ENCODE measurements at places on chromosomes 13 and 19.

DNA sequence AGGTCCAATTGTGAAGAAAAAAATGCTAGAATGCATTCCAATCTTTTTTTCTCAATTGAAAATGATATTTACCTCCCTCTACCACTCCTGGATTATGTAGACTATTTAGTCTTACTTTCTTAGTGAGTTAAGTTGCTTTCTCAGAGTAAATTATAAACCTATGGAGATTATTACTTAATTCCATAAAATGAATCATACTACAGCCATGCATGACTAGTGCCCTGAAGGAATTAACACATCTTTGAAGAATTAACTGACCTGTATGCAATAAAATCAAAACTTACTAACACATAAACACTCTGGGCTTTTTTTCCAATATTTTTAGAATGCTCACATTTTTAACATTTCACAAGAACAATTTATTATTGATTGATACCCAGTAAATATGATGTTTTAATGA lies 379.4 kb upstream of the DACH1 start:
- DNase-seq: no peak

GRCh38 chr19:37346091-37346490 lies 24.8 kb upstream of the ZNF527 start:
- DNase-seq: no peak

- no peak for DNase-seq
Observed at GRCh38 chr13:102311901-102312300, 89.9 kb downstream of the FGF14 start.

GRCh38 chr19:33948651-33949335 lies 152.1 kb downstream of the KCTD15 start:
- no peak for DNase-seq

DNA sequence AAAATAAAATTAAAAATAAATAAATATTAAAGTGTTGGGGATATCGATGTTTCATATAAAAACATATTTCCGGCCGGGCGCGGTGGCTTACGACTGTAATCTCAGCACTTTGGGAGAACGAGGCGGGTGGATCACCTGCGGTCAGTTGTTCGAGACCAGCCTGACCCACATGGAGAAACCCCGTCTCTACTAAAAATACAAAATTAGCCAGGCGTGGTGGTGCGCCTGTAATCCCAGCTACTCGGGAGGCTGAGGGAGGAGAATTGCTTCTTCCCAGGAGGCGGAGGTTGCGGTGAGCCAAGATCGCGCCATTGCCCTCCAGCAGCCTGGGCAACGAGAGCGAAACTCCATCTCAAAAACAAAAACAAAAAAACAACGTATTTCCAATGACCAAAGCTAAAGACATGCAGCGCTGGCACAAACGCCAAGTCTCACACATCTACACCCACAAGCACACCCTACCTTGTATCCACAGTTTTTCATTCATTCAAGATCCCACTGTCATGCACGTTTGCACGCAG lies 907 bp downstream of the ZNF569 start:
- DNase-seq: no peak

GRCh38 chr19:36169084-36169760 lies 17.0 kb upstream of the COX7A1 start:
- no peak for DNase-seq

GRCh38 chr19:28039677-28040381 lies 1173.1 kb downstream of the UQCRFS1 start:
- DNase-seq: no peak

DNA sequence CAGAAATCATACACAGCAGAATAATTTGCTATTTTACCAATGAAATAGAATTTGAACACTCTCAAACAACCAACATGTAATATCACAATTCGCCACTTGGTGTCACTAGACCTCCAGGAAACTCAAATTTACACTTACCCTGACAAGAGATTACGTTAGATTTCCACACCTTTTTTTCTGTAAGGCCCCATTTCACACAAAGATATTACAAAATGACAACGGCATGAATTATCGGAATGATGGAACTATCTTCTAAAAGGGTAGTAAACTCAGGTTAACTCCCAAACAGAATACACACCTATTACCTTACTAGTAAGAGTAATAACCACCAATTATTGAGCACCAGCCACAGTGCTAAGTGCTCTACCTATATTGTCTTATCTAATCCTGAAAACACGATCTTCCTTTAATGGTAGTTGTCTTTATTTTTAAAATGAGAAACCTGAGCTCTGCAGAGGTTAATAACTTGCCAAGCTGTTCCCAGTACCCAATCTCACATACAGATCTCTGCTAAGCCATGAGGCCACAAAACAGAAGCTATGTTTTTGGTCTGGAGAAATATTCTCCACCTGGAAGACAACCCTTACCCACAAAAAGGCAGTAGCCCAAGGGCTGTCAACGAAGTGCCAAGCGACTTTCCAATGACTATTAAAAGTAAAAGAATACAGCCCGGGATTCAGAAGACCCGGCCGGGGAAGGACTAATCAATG lies 152.4 kb downstream of the DCLK1 start:
- peak; percentile 49 for DNase-seq

DNA sequence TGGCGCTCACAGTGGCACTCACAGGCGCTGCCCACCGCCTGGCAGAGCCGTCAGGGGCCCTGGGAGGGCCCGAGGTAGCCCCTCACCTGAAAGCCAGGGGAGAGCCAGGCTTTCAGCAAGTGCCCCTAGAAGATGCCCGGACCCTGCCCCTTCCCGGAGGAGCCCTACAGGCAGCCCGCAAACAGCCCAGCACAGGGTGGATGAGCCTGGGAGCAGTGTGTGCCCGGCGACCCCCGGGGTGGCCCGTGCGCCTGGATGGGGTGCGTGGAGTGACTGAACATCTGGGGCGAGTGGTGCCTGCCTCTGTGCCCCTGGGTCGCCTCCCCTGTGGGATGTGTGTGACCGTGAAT lies 1.4 kb downstream of the CRLF1 start:
- DNase-seq: no peak

DNA sequence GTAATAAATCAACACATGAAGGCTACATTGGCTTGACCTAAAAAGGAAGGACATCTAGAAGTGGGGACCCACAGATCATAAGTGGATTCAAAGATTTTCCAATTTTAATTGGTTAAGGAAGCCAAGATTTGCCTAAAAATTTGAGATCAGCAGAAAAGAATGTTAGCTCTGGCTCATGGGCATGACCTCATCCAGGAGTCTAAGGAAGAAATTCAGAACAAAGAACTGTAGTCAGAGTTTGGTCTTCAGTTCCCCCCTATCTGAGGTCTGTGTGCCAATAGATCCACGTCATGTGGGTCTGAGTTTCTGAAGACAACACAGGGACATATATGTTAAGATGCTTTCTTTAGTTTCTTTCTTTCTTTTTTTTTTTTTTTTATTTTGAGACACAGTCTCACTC lies 648.8 kb upstream of the SPRY2 start:
- no peak for DNase-seq

GRCh38 chr19:1132552-1133383 lies 29.0 kb downstream of the GPX4 start:
- no peak for DNase-seq

DNA sequence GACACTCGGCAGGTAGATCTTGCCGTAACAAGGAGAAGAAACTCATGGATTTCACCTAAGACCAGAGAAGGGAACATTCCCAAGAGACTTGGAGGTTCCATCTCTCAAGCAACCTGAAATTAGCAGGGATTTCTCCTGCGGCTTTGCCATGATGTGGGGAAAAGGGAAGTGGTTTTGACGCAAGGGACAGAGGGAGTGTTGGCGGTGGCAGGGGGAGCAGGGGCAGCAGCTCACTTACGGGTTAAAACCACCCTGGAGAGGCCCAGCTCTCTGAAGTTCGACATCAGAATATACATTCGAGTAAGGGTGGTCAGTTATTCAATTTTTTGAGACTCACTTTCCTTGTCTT lies 76.1 kb upstream of the POMP start:
- no peak for DNase-seq

GRCh38 chr19:45115809-45116615 lies 23.0 kb downstream of the PPP1R37 start:
- DNase-seq: no peak

DNA sequence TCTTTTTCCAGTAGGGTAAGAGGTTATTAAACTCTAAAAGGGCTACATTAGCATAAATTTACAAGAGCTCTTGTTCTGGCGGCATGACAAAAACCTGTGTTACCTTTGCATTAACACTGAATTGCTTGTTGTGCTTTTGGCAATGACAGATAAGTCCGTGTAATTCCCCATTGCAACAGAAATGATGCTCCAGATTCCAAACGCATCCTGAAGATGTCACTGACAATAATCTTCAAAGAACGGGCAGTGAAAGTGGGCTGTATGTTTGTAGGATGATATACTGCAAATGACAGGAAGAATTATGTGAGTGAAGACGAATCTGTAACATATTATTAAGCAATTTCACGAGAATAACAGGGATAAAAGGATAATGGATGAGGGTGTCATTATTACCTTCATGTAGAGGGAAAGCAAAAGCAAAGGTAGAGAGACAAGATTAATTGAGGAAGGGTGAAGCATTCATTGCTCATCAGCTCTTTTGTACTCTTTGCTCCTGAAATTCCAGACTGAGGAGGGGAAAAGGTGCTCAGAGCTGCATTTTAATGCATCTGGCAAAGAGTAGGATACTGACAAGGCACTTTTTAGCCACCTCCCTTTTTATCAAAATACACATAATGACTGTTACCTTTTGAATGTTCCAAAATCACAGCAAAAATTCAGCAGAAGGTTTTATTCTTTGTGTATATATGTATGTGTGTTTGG lies 38.5 kb upstream of the MAB21L1 start:
- no peak for DNase-seq
